SK-N-SH treated with all-trans-retinoic acid at 6 μM for 48 hours (cell line): ENCODE measurements at places on chromosomes 7 and 10.
A peak's percentile ranks its signal among the peaks of the same experiment; 100 is the strongest.

DNA sequence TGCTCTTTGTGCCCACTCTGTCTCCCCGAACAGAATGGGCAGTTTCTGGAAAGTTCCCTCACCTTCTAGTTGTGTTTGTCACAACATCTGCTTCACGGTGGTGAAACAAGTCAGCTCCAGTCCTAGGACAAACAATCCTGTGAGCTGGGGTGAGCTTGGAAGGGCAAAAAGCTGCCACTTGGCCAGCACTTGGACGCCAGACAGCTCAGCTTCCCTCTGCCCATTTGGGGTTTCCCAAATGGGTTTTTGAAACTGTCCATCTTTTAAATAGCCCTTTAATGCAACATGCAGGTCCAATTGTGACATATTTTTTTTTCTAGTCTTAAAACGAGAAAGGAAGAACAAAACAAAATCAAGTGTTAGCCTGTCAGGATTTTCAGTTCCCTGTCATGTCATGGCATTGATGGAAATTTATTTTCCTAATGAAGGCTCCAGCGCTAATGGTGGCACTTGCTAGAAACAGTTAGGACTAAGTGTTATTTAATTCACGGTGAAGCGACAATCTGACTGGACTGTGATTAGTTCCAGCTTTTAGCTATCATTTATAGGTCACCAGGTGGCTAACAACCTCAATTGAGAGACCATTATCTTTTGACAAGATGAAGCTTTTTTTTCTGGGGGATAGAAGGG lies 181.7 kb downstream of the MYOF start:
- ATAC-seq, result no peak

DNA sequence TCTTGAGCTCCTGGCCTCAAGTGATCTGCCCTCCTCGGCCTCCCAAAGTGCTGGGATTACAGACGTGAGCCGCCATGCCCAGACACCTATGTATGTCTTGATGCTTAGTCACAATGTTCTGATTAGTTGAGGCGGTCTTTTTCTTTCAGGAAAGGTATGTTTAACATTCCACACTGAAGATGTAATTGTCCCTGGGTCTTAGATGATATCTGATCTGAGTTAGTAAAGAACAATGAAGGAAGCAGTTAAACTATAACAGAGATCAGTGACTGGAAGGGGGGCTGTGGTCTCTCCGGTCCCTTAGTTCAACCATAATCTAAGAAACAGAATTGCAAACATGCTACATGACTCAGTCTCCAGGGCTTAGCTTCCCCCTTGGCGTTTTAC lies 31.5 kb upstream of the SH2D4B start:
- ATAC-seq, result peak; percentile 49

DNA sequence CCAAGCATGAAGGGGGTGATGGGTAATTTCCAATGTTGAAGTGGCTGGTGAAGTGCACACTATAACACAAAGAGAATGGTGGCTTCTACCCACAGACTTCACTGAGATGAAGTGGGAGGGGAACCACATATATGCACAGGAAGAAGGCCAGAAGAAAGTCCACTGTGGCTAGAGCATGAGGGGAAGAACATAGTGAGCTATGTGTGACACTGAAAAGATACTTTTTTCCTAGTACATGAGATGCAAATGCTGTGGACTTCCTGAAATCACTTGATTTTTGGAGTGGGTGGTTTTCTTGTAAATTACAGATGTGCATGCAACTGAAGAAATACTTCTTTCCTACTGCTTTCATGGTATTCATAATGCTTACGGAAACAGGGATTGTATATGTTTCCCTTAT lies 115.6 kb upstream of the PHYHIPL start:
- ATAC-seq, result no peak

- no peak for ATAC-seq
Measured at GRCh38 chr7:51118628-51119027, 198.0 kb downstream of the COBL start.

- ATAC-seq, result no peak
Measured at GRCh38 chr10:110648692-110649346, 4.7 kb downstream of the RBM20 start.

DNA sequence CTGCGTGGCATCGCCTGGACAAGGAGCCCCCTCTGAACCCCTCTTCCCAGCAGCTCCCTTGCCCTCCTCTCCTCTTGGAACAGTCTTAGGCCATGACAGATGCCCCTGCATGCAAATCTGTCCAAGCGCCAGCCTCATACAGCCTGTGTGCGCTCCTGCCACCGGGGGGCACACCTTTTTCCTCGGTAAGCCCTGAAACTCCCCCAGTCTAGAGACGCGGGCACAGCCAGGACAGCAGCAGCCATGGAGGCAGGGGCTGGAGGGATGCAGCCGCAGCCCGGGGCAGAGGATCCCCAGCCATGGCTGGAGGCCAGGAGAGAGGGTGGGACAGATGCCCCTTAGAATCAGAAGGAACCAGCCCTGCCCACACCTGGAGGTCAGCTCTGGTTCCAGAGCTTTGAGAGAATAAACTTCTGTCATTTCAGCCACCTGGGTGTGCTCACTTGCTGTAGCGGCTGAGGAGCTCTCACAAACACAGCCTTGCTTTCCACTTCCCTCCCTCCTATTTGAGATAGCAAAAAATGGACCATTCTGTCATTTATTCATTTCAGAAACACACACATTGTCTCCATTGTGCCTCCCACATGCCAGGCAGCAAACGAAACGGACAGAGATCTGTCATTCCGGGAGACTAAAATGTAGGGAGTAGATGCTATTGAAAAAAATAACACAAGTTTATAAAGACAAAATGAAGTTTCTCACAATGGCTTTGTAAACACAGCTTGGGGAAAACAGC lies 241.5 kb downstream of the WDR37 start:
- no peak for ATAC-seq

DNA sequence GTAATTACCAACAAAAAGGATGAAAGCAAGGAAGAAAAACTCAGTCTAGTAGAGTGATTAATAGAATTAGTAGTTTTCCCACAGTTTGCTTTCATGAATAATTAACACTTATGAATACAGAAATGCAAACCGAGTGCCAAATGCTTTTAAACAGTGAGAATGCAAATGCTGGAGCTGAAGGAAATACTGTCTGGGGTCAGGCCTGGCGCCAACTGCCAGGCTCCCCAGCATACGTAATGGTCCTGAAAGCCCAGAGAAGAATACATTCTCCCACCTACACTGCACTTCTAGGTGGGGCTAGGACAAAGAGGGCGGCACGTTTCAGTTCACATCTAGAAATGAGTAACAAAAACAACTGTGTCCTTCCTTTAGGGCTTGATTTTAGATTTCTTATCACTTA lies 30.0 kb downstream of the GLUD1 start:
- ATAC-seq, result no peak

- ATAC-seq, result no peak
Measured at GRCh38 chr7:37211097-37211880, 237.4 kb downstream of the ELMO1 start.

- ATAC-seq, result no peak
Measured at GRCh38 chr7:38716397-38716796, 85.2 kb upstream of the AMPH start.

GRCh38 chr7:79988653-79989052 lies 146.0 kb upstream of the GNAI1 start:
- peak; percentile 82 for ATAC-seq

- ATAC-seq, result no peak
Measured at GRCh38 chr7:52151559-52151958, 835.0 kb upstream of the COBL start.

GRCh38 chr10:62076891-62077290 lies 175.4 kb downstream of the ARID5B start:
- ATAC-seq, result peak; percentile 73

- ATAC-seq, result no peak
Measured at GRCh38 chr10:23413629-23414089, 25.2 kb upstream of the OTUD1 start.

DNA sequence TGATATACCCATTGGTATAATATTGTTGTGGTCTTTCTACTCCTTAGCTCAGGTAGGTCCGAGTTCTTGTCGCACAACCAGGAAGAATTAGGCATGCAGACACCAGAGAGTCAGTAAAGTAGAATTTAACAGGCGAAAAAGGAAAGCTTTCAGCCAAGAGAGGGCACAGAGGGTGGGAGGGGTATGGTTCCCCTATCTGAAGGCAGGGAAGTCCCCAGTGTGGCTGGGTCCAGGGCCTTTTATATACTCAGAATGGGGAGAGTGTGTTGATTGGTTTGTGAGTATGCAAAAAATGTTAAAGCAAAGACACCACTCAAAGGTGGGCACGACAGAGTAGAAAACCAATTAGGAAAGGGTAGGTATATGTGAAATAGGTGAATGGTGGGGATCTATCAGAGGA lies 53.9 kb downstream of the IMMP2L start:
- ATAC-seq, result no peak

DNA sequence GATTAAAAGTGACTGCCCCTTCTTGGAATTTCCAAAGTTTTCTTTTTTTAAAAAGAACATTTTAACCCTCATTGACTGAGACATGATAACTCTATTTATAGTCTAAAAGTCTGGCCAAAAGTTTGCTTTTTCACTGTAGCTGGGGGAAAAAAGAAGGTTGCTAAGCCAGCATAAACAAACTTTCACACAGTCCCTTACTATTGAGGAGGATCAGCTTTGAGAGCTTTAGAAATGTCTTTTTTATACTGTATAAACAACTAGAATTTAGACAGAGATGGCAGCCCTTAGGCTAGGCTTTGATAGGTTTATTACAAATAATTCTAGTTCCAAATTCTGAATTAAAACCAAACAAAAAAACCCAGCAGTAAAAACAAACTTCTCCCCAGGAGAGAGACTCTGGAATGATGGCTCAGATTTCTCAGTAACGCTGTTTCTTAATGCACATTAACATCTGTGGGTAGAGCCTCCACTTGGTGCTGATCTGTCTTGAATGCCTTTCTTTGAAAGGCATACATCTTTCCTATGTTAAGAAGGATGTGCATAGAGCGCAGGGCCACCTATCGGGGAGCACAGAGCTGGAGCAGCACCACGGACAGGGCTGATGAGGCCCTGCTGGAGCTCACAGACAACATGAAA lies 100.9 kb upstream of the PDLIM1 start:
- ATAC-seq, result peak; percentile 91

- peak; percentile 79 for ATAC-seq
Measured at GRCh38 chr10:102604439-102604841, 39.8 kb upstream of the TRIM8 start.

DNA sequence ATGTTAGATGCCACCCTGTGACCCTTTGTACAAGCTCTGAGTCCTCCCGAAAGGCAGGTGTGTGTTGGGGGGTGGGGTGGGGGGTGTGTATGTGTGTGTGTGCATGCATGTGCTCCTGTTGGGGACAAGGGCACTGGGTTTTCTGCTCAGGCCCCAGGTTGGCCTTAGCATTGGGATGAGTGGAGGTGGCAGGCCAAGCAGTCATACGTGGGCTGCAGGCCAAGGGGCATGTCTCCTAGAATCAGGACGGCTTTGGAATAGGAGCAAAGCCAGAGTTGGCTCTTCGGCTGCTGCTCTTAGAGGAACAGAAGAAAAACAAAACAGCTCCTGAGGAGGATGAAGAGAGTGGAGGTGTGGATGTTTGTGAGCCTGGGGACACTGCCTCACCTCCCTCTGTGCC lies 26.0 kb downstream of the HSPA12A start:
- ATAC-seq, result no peak

- no peak for ATAC-seq
Measured at GRCh38 chr7:137877027-137877675, 30.4 kb upstream of the DGKI start.

- no peak for ATAC-seq
Measured at GRCh38 chr10:46104071-46104585, 58.1 kb upstream of the MSMB start.

DNA sequence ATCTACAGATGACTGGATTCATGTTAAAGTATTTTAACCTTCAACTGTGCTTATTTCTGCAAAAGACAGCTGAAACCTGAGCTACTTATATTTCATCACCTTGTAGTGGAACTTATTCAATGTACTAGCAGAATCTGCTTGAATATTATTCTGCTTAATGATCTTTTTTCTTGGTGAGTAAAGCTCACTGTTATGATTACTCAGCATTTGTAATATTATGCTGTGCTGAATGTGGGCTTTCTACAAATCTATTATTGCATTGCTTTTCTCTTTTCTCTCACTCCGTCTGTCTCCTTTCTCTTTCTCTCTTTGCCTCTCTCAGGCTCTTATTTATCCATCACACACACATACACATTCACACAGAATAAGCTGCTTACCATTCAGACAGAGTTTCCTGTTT lies 98.7 kb upstream of the TMEM196 start:
- ATAC-seq, result no peak

- ATAC-seq, result no peak
Measured at GRCh38 chr10:9807846-9808245, 1209.8 kb upstream of the CELF2 start.

- ATAC-seq, result no peak
Measured at GRCh38 chr7:69763513-69763912, 165.2 kb downstream of the AUTS2 start.

DNA sequence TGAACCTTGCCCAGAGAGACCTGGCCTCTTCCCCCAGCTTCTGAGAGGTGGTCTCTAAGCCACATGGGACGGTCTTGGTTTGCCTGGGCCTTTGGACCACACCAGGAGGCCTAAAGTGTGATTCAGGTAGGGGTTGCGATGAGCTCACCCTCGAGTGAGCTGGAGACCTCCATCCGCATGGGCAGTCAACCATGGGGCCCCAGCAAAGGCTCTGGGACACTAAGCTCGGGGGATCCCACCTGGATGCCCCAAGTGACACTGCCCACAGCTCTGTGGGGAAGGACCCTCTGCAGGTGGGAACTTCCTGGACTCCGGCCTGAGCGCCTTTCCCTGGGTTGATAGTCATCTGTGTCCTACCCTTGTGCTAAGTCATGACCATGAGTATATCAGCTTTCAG lies 57.1 kb upstream of the FAM20C start:
- ATAC-seq, result no peak

DNA sequence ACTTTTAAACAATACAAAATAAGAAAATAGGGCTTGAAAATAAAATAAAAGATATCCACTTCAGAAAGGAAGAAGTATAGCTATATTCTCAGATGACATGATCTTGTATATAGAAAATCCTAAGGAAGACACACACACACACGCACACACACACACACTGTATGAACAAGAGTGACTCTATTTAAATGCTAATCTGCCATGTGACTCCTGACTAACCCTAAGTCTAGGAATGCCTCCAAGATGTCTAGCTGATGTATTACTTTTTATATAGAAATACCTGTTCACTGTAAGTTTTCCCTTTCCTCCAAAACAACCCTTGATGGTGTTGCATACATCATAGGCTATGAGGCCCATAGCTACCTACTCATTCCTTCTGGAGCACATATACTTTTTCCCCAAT lies 173.1 kb upstream of the LRRTM3 start:
- ATAC-seq, result no peak

GRCh38 chr7:108813251-108814014 lies 243.8 kb downstream of the DNAJB9 start:
- ATAC-seq, result no peak

- ATAC-seq, result peak; percentile 93
Measured at GRCh38 chr10:87734987-87735827, 75.5 kb downstream of the PAPSS2 start.

- ATAC-seq, result no peak
Measured at GRCh38 chr7:44172352-44172751, 16.9 kb downstream of the GCK start.
